ENCODE measurements at places on chromosomes 5 and 9.

- H3K4me3 ChIP-seq = no peak overlapping the region
- no peak for DNase-seq
- no peaks in the 10 kb centered on the region for H3K36me3 ChIP-seq
- no peak overlapping the region for H3K27ac ChIP-seq
- no peaks in the 10 kb centered on the region for H3K4me1 ChIP-seq
Observed at GRCh38 chr5:117218789-117219188, 644.2 kb upstream of the SEMA6A start.

DNA sequence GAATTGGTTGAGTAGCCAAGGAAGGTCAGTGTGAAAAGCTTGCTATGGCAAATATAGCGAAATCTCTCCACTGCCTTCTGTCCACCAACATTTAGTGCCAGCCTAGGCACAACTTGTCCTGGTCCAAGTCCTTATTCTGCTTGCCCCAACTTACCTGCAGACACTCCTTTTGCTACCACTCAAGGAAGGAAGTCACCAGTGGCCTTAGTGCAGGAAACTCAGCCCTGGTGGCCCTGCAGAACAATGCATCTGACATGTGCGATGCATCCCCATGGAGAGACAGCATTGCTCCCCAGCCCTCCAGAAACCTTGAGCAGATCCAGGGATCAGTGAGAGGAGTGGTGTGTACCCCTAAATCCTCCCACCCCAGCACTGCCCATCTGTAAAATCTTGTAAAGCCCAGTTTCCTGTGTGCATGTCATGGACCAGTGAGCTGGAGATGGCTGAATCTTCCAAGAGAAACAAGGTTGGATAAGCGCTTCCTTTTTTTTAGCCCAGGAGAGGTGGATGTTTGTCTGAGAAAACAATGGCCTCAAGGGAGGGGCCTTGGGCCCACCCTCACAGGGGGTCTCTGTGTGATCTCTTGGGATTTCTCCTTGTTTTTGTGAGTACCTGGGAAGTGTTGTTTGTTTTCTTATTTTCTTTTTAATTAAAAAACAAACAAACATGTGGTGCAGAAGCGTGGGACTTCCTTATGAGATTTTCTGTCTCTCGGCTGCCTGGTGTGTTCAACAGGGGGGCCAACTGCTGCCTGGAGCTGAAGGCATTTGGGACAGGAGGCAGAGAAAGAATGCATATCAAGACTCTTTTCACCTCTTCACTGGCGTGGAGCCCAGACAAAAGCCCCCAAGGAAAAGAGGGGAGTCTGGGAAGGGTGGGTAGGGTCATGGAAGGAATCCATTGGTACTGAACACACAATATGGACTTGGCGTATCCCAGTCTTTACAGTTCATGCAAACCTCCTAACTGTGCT, 3.6 kb downstream of the FOXI1 start:
- DNase-seq = no peak
- H3K4me1 ChIP-seq = peaks cover 10% of the 10 kb centered on the region
- no peaks in the 10 kb centered on the region for H3K36me3 ChIP-seq
- H3K4me3 ChIP-seq = no peak overlapping the region
- H3K27ac ChIP-seq = no peak overlapping the region

DNA sequence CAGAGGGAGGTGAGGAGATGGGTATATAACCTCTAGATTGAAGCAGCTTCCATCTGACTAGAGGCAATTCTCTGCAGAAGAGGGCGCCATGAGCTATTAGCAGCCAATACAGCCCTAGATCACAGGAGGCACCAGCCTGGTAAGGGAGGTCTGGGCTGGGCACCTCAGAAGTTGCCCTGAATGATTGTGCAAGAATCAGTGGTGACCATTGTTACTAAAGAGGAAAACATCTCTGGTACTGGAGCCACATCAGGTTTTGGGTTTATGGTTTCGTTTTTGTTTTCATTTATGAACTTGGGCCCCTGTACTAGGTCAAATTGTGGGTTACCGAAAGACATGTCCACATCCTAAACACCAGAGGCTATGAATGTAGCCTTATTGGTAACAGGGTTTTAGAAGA, 342.0 kb downstream of the MLLT3 start:
- no peaks in the 10 kb centered on the region for H3K27me3 ChIP-seq
- no peak overlapping the region for H3K27ac ChIP-seq
- H3K4me3 ChIP-seq = no peak overlapping the region
- DNase-seq = no peak

DNA sequence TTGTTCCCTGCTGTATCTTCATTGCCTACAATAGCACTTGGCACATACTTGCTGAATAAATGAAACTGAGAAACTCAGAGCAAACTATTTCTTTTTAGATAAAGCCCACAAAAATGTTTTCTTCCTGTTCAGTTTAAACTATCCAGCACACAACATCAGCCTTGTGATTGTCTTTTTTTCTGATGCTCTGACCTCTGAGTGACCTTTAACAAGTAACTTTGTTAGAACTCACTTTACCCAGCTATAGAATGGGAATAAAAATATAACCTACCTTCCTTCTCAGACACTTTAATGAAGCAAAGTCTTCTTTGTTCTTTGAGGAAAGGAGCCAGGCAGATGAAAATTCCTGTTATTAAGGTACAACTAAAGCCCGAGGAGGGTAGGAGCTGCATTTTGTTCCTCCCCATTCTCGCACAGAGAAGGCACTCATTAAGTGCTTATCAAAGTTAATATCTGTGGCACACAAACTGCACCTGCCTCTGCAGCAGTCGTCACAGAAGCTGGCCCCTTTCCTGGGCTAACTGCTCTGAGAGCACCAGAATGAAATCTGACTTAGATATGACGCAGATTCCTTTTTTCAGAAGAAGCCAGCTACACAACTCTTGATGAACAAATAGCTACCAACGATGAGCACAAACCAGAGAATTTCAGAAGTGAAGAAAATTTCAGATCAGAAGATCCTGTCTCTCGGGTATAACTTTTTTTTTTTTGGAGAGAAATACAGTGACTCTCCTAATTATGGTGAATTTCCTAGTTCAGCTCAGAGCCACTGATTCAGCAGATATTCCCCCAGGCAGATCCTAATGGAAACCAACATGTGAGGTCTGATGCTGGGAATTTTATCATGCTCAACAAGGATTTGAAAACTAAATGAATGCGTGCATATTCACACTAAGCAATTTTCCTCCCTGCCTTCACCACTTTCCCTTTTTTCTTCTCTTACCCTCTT, 31.0 kb upstream of the NR3C1 start:
- H3K27ac ChIP-seq = no peak overlapping the region
- H3K4me3 ChIP-seq = no peak overlapping the region
- no peaks in the 10 kb centered on the region for H3K4me1 ChIP-seq
- H3K36me3 ChIP-seq = no peaks in the 10 kb centered on the region
- H3K27me3 ChIP-seq = no peaks in the 10 kb centered on the region
- peak; percentile 78 for DNase-seq

- no peak for DNase-seq
- H3K27ac ChIP-seq = peak overlapping the region; percentile 56
- no peaks in the 10 kb centered on the region for H3K36me3 ChIP-seq
- no peaks in the 10 kb centered on the region for H3K27me3 ChIP-seq
- H3K4me3 ChIP-seq = no peak overlapping the region
Observed at GRCh38 chr5:120684749-120685415, 220.8 kb downstream of the PRR16 start.

GRCh38 chr9:134483361-134484184, 157.3 kb downstream of the RXRA start:
- H3K36me3 ChIP-seq = no peaks in the 10 kb centered on the region
- peaks cover 4% of the 10 kb centered on the region for H3K4me1 ChIP-seq
- H3K4me3 ChIP-seq = no peak overlapping the region
- DNase-seq = no peak

DNA sequence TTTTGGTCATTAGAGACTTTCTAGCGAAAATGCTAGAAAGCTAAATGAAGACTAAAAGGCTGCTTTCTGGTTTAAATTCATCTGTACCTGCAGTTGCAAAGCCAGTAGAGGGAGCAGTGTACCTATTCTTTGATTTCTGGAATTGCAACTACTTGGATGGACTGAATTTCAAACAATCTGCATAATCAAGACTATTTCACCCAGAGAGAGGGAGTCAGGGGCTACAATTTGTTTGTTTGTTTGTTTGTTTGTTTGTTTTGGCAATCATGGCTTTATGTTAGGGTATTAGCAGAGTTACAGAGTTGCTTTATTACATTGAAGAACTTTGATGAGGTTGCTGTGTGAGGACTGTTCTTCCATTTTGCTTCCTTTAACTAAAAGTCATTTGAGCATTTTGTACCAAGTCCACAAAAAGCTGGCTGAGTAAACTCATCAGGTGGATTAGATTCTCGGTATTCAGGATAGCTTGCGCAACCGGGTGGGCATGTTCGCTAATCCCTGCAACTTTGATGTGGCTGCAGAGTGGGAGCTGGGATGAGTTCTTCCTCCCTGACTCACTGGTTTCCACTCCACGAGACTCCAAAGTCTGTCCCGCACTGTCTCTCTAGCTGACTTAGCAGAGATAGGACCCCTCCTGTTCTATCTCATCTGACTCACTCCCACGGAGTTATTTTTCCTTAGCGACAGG, 80.0 kb upstream of the TUT7 start:
- H3K4me1 ChIP-seq = peaks cover 4% of the 10 kb centered on the region
- no peaks in the 10 kb centered on the region for H3K27me3 ChIP-seq
- peak; percentile 30 for DNase-seq
- peak overlapping the region; percentile 2 for H3K4me3 ChIP-seq
- H3K27ac ChIP-seq = peak overlapping the region; percentile 58

DNA sequence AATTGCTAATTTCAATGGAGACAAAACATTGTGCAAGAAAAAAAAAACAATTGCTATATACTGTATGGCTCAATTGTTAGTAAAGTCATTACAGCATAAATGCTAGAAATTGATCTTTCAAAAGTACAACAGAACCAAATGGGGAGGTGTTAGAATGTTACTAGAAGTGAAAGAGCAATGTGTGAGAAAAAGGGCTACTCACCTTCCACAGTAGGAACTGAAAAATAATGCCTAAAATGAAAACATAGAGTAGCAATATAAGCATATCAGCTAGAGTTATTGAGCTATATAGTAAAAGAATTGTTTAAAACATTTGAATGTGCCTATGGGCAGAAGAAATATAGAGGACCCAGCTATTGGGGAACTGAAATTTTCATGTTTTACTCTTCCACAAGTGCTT, 10.9 kb upstream of the RXFP3 start:
- no peak overlapping the region for H3K4me3 ChIP-seq
- DNase-seq = no peak
- H3K36me3 ChIP-seq = no peaks in the 10 kb centered on the region
- H3K4me1 ChIP-seq = peaks cover 9% of the 10 kb centered on the region
- no peak overlapping the region for H3K27ac ChIP-seq

GRCh38 chr5:80963966-80964481, 3.9 kb downstream of the RASGRF2 start:
- H3K27me3 ChIP-seq = no peaks in the 10 kb centered on the region
- no peaks in the 10 kb centered on the region for H3K4me1 ChIP-seq
- no peak overlapping the region for H3K4me3 ChIP-seq
- no peak overlapping the region for H3K27ac ChIP-seq

GRCh38 chr9:134040781-134041648, 15.7 kb downstream of the BRD3OS start:
- H3K4me3 ChIP-seq = no peak overlapping the region
- H3K27me3 ChIP-seq = no peaks in the 10 kb centered on the region
- H3K36me3 ChIP-seq = peaks cover 57% of the 10 kb centered on the region
- no peak for DNase-seq
- no peaks in the 10 kb centered on the region for H3K4me1 ChIP-seq
- no peak overlapping the region for H3K27ac ChIP-seq
